T-helper 22 cell (primary cell): ENCODE measurements at places on chromosomes 5 and 9.

DNA sequence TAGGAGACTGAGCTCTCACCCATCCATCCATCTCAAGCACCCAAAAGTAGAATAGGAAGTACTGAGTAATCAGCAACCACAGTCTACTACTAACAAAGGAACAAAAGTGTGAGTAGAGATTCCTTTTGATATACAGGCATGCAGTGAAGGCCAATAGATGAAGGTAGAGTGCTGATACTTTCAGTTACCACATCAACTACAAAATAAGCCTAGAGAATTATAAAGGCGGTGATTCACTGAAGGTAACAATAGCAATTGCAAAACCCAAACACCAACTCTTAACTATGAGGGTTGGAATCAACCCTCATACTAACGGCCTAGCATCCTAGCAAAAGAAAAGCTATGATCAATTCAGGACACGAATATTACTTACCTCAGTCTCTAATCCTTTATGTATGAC is 992.6 kb downstream of the DNAH5 start:
- DNase-seq, result no peak

GRCh38 chr9:33453286-33453860 is 6.0 kb upstream of the AQP3 start:
- no peak for DNase-seq

DNA sequence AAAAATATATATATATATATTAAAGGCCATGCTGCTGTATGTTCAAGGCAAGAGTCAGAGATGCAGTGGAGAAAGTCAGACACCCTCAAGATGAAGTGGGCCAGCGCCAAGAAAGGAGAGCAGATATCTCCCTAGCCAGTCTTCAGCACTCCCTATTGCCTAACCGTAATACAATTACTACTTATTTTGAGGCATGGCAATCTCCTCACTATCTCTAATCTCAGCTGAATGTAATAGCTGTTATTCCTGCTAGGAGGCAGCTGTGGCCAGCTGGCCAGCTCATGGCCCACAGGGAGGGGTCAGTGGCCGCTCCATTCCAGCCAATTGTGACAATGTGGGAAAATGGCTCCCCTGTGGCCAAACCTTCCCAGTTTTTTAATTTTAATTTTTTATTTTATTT is 87.5 kb upstream of the FBXW11 start:
- no peak for DNase-seq

GRCh38 chr5:155732587-155733376 is 594.2 kb upstream of the SGCD start:
- no peak for DNase-seq

GRCh38 chr5:3321923-3322322 is 273.7 kb upstream of the IRX1 start:
- DNase-seq, result no peak

- no peak for DNase-seq
These were observed 106.7 kb downstream of the SERINC5 start for GRCh38 chr5:80149161-80149609.

GRCh38 chr5:157862183-157862851 is 3.4 kb upstream of the CLINT1 start:
- no peak for DNase-seq

DNA sequence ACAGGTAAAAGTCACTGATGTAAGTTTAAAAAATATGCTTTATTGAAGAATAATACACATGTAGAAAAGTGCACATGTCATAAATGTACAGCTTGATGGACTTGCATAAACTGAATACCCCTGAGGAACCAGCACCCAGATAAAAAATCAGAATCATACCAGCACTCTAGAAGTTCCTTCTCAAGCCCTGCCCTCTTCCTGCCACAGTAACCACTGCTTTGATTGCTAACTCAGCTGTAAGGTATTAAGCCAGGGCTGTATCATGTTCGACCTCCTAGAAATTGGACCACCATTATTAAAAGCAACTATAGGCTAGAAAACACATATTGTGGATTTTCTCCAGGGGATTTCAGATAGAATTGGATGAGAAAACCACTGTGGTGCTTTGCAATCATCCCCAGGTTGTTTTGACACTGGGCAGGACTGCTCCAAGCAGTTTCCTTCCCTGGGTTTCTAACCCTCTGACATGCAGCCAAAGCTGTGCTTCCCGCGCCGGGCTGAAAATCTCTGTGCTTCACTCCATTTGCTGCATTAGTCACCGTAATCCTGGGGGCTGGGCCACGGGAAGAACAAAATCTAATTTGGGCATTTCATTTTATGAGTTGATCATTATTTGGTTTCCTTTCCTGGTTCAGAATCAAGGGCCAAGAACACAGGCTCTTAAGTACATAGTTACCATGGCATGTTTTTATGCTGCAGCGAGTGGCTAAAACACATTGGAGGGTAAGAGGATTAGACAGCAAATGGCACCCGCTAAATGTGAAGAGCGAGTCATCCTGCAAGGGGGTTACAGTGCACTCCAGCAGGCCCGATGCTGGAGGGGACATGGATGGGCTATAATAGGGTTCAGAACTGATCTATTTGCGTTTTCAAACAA is 139.4 kb upstream of the IL12B start:
- no peak for DNase-seq

GRCh38 chr5:168365581-168366081 is 74.2 kb downstream of the WWC1 start:
- no peak for DNase-seq

DNA sequence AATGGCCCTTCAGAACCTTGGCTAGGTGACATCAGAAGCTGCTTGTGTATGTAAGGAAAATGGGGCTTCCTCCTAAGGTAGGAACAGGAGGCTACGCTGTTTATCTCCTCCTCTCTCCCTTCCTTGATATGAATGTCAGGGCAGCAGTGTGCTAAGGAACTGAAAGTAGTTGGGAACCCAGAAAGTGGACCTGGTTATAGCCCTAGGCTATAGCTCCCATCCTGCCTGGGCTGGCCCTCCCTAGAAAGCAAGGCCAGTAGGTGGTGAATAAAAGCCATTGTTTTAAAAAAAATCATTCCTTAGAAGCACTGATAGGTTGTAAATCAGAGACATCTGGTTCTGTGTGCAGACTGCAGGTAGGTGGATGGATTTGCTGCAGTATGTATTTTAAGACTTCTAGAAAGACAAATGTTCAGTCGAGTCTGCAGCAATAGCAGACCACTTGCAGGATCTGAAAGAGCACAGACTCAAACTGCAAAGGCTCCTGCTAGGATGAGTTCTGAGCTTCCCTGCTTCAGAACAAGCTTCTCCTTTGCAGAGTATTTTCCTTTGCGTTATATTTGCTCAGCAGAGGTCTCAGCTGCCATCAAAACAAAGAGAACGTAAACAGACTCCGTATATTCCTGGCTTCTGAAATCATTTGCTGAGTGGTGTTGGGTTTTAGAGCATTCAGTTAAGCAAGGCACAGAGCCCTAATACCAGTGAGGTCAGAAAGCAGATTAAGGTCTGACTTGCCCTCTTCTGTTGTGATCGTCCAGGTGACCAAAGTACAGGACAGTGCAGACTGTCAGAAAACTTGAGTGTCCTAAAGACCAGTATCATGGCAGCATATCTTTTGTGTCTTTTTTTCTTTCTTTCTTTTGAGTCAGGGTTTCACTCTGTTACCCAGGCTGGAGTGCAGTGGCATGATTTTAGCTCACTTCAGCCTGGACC is 20.1 kb upstream of the CFAP157 start:
- no peak for DNase-seq

GRCh38 chr5:58200451-58200850 is 259.4 kb downstream of the PLK2 start:
- DNase-seq, result no peak

GRCh38 chr5:91109634-91110033 is 273.5 kb downstream of the ARRDC3 start:
- DNase-seq, result no peak

DNA sequence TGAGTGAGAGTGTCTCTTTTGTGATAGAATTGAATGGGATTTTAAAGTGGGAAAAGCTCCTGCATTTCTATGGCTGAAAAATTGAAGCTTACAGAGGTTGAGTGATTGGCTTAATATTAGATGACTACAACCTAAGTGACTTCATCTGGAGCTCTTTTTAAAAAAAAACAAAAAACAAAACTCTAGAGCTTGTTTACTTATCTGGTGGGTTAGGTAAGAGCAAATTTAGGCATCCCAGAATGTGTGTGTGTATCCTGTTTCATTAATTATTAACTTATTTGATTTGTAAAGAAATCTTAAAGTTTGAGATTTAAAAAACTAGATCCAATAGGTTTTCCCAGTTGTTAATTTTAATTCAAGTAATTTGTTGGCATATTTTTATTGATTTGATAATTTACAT is 60.1 kb downstream of the SCAMP1 start:
- no peak for DNase-seq

DNA sequence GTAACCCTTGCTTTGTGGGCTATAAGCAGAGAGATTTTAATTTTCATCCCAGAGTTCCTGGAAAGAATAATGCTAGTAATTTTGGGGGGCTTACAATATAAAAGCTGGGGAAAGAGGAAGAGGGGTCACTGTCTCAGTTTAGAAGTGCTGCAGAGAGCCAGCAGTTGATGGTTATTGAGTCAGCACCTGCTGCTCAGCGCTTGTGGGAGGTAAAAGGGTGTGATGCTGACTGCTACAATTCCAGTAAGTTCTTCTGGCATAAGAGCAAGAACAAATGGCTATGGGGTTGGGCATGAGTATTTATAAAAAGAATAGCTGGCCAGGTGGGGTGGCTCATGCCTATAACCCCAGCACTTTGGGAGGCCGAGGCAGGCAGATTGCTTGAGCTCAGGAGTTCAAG is 88.5 kb downstream of the MAST4 start:
- no peak for DNase-seq

- no peak for DNase-seq
These were observed 740.4 kb upstream of the RIOK2 start for GRCh38 chr5:97923496-97923895.

- no peak for DNase-seq
These were observed 74.1 kb downstream of the IPO11 start for GRCh38 chr5:62486672-62487071.

DNA sequence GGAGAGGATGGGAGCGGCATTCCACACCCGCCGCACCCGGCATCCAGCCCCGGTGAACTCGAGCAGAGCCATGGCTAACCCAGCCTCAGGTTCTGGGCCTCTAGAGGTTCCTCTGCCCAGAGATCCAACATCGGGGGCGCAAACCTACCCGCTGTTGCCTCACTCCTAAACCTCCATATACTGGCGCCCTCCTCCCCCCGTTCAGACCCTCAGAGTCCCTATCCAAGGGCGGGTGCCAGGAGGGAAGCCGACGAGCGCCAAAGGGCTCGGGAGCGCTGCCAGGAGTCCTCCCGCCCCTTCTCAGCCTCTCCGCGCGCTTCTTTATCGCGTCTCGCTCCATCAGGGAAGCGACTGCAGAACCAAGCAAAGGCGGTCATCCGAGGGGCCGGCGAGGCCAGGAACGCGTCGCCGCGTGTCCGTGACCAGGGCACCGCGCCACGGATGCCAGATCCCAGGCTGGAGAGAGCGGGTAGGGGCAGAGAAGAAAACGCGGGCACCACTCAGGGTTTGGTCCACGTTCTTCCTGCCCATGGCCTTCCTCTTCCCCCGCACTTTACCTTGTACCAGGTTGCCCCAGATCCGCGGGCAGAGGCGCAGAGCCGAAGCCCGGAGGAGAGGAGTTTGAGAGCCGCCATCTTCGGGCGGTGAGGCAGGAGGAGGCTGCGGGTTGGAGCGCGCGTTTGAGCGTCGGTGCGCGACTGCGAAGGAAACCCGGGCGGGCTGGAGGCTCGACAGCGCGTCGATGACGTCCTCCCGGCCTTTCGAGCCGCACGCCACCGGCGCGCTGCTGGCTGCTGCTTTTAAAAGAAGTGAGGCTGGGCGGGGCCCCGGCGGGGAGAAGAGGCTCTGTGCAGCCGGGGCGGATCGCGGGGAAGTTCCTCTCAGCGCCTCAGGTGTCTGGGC is at the start of gene OXCT1:
Gene OXCT1 (minus strand): TSS at position 702 of the 903 bp plus-strand sequence. CDS start 67 bp downstream, at position 635.
- peak; percentile 89 for DNase-seq

DNA sequence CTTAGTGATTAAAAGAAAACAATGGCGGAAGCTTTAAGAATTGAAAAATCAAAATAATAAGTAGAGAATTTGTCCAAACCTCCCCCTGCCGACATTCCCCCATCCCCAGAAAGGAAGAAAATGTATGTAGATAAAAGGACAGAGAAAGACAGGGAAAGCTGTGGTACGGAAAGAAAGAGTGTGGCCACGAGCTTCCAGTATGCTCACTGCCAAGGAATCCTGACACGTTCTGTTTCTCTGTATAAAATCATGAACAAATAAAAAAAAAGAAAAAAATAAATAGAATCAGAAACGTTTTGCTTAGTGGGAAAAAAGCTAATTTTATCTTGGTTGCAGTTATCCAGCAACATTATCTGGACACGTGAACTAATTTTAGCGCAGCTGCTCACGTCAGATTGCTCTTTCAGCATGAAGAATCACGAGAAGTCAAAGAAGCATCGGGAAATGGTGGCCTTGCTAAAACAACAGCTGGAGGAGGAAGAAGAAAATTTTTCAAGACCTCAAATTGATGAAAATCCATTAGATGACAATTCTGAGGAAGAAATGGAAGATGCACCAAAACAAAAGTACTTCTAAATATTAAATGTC is 15.2 kb downstream of the DNAJC21 start:
- DNase-seq, result no peak

- no peak for DNase-seq
These were observed 480.9 kb downstream of the MTRR start for GRCh38 chr5:8349855-8350254.

GRCh38 chr5:56176155-56176798 is 56.9 kb downstream of the ANKRD55 start:
- DNase-seq, result no peak

DNA sequence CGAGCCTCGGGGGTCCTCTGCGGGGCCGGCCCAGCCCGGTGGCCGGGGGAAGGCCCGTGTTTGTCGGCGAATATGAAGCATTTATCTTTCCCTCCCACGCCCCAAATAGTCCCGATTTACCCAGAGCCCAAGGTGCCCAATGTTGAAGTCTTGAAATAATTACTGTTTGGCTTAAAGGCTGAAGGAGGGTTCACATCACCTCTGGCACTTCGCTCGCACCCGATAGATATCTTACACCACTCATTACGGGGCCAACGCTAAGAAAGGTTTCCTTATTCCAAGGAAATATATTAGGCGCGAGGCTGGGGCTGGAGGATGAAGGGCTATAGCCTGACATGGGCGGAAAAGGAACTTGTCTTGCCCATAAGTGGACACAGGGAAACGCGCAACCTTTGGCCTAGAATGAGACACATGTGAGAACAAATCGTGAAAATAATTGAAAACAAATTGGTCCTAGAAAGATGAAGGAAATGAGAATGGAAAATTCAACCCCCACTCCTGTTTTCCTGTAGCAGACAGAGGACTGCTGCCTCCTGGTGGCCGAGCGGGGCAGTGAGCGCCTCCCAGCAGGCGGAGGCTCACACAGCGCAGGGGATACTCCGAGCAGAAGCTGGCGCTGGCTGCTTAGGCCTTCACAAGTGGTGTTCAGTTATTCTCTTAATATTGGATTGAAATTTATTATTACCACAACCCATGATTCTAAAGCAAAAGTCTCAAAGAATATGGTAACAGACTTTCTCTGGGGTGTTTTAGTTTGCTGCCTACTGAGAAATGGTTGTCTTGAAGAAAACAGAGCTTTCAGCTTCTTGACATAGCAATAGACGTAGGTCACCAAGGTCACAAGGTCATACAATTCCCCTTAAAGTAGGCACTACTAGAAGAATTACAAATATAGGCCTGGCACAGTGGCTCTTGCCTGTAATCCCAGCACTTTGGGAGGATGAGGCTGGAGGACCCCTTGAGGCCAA is 7.9 kb downstream of the CCL21 start:
- DNase-seq, result peak; percentile 50
